ENCODE measurements at places on chromosomes 16 and 17.

DNA sequence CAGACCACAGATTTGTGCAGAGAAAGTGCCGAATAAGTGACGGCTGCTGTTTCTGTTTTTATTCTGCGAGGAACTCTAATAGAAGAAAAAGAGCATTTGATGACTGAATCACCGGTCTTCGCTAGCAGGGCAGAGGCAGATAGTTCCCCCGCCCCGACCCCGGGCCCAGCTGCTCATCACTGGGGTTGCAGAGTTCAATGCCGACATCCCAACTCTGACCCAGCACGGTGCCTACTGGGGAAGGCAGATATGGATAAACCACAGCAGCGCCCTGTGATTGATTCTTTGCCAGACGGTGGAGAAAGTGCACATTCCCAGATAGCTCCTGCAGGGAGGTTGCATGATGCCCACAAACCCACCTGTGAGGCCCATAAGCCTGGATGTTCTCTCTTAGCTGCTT lies 357.9 kb upstream of the HSBP1 start:
- DNase-seq, result no peak

- DNase-seq, result no peak
Measured at GRCh38 chr17:37521821-37522220, 32.1 kb downstream of the DUSP14 start.

DNA sequence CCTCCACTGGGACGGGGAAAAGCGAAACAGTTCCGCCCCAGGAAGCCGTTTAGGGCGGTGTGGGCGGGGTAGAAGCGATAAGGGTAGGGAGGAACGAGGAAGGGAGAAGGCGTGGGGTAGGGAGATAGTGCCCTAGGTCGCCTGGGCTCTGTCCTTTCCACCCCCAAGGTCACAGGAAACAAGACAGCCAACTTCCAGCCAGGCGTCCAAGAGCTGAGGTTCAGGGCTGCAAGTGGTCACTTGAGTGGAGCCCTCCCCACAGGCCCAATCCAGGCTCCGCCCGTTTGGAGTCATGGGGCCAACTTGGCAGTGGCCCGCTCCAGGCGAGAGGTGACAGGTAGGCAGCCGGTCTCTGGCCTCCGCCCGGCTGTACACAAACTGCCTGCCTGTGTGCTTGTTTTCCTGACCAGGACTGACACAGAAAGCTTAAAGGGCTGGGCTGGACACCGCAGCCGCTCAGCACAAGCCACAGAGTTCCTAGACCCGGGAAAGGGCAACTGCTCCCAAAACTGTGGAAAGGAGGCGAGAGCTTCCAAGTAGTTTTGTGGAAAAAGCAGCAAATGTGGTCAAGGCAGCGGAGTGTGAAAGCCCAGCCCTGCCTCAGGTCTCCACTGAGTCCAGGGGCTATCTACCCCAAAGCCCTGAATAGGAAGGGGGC lies at the start of gene RILP:
RILP (minus strand) TSS at position 23 of the 658 bp plus-strand sequence. CDS start 62 bp downstream, outside the sequence.
- DNase-seq, result no peak

GRCh38 chr16:78709137-78709884 lies 609.9 kb downstream of the WWOX start:
- DNase-seq, result no peak

DNA sequence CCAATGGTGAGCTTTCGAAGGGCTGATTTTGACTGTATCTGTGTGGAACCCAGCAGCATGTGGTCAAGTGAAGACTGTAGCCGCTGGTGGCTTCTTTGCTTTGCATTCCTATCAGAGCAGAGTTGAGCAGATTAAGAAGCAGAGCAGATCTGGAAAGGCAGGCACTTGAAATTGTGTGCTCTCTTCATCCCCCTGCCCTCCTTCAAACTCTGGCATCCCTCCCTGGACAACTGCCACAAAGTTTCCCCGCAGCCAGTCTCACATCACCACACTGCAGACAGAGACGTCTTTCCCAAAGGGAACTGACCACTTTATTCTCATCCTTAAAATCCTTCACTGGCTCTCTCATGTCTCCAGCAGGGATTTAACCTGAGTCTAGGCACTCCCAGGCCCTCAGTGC lies 237.1 kb upstream of the DYNLRB2 start:
- DNase-seq, result no peak

DNA sequence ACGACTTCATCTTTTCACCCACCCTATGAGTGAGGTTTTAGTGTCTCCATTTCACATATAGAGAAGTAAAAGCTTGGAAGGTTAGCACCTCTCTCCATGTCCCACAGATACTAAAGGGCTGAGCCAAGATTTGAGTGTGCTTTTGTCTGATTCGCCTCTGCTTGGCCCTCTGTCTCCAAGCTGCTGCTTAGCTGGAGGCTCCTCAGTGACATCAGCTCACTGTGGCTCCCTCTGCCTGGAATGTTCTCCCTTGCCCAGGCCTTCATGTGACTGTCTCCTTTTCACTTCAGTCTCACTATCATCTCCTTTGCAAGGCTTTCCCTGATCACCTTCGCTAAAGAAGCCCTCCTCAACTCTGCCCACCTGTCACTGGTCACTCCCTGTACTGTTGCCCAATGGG lies 84.5 kb upstream of the HSBP1 start:
- no peak for DNase-seq

DNA sequence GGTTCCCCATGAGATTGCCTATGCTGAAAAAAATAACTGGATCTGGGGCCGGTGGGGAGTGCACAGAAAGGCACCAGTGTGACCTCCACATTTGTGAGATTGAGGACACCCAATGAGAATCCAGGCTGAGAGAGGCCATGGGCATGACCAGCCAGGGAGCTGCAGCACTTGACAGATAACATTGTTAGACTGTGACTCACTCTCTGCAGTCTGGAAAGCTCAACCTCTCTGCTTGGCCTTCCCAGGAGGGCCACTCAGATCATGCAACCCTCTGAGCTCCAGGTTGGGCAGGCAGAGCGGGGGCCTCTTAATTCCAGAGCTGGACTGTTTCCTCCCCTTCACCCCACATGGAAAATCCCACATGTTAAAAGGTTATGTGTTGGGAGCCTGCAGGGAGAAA lies 30.1 kb downstream of the FZD2 start:
- DNase-seq, result no peak

- no peak for DNase-seq
Measured at GRCh38 chr17:59108400-59109102, 1.9 kb upstream of the TRIM37 start.

DNA sequence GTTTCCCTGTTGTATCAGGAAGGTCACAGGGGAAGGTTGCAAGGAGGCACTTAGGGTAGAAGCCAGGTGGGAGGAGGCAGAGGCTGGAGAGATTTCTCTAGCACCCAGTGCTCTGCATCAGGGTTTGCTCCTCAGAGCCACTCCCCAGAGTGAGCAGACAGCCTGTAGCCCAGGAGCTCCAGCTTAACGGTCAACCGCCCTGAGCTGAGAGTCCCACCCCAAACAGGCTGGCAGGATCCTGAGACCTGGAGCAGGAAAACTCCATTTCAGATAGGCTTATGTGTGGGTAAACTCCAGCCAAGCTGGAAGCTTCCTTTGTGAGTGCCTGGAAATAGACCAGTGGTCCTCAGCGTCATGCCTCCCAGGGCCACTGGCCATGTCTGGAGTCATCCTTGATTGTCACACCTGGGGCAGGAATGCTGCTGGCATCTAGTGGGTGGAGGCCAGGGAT lies 37.9 kb downstream of the MPRIP start:
- DNase-seq, result no peak

DNA sequence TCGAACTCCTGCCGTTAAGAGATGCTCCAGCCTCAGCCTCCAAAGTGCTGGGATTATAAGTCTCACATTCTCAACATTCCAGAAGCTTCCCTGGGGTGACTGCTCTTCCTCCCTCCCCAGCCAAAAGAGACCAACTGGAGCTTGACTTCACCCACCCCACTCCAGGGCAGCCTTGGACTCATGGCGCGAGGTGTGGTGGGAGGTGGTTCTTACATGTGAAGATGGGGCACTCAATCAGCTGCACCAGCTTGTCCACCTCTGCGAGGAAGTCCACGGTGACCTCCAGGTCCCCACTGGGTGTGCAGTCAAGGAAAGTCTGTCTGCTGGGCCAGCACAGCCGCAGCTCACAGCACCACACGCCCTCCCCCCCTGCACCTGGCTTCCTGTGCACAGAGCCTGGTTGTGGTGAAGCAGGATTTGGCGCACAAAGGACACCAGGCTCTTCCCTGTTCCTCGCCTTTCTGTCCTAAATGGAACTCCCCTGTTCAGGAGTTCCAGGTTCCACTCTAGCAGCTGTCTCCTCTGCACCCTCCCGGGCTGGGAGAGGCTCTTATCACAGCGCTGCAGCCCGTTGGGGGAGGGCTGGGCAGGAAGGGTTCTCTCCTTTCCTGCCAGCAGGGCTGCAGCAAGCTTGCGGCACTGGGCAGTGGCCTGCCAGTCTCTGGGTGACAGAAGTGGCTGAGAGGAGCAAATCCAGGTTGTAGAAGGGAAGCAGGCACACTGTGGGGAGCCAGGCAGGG lies 9.6 kb upstream of the MTSS2 start:
- no peak for DNase-seq

DNA sequence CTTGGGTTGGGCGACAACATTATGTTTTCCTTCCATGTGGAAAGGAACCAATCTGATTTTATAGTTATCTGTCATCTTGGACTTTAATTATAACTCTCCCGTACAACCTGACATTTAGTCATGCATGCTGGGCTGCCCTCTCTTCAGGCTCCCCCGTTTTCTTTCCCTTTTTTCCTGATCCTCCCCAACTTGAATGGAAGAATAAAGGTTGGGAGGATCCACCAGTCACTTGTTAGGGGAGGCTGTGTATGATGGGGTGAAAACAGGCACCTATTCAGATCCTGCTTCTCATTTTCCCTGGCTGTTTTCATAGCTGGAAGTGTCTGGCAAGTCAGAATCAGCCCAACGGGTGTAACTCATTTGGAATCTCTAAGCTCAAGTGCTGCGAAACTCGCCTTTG lies 267.2 kb upstream of the SALL1 start:
- DNase-seq, result no peak

DNA sequence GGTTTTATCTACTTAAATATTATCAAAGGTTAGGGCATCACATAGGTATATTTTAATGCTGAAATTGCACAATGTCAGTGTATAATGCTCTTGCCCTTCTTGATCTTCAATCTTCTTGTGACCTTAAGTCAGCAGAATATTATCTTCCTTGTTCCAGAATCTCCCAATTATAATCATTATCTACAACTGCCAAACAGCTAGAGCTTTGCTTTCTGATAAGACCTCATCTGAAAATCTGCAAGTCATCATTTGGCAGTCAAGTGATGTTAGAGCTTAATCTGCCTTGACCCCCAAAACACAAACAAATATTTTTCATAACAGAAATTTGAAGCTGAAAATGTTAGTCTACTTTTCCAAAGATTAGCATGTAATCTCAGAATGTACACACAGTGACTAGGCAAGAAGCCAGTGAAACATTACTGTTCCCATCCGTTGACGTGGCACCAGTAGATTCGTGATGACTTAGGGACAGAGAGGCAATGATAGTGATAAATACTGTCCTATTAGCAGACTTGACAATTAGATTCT lies 19.8 kb downstream of the REXO5 start:
- no peak for DNase-seq

GRCh38 chr16:31477220-31478216 lies 5.4 kb upstream of the SLC5A2 start:
- no peak for DNase-seq

- DNase-seq, result no peak
Measured at GRCh38 chr16:47732122-47732521, 271.0 kb downstream of the PHKB start.

DNA sequence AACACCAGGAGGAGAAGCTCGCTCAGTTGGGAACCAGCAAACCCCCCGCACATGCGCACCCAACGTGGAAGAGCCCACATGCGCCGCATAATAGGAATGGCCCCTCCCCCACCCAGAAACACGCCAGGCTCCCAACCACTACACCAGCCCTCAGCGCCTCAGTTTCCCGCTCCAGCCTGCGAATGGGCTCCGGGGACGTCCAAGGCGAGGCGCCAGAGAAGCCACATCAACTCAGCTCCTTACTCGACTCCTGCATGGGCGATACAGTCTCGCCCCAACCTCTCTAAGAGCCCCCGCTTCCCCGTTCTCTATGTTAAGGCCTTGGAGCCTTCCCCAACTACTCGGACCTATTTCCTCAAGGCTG lies 504 bp downstream of the SRSF1 start:
- DNase-seq, result no peak

GRCh38 chr17:79630821-79631639 lies 20.2 kb upstream of the RBFOX3 start:
- DNase-seq, result no peak

- DNase-seq, result no peak
Measured at GRCh38 chr16:53784291-53784690, 80.3 kb downstream of the FTO start.

DNA sequence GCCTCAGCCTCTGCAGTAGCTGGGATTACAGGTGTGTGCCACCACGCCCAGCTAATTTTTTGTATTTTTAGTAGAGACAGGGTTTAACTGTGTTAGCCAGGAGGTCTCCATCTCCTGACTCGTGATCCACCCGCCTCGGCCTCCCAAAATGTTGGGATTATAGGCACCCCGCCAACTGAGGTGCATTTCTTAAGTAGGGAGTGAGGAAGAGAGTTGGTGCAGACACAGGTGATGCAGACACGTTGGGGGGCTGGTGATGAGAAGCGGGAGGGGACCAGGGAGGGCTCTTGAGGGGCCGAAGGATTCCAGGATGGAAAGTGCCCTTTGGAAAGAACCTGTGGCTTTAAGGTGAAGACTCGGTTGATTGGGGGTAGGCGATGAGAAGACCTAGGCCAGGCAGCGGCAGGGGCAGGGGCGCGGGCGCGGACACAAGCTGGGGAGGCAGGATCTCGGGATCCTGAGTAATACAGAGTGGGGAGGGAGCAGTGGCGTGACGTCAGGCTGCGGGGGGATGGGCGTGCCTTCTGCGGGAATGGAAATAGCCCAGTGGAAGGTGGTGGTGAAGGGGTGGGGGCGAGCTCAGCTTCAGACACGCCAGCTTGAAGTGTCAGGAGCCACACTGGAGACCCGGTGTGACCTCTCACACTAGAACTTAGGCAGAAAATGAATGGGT lies 2.5 kb upstream of the ATP6V0C start:
- DNase-seq, result no peak

- DNase-seq, result no peak
Measured at GRCh38 chr17:27994586-27994985, 47.9 kb upstream of the NLK start.

Measured in NCI-H187 treated with DMSO at 0.1 percent for 48 hours (cell line).